Stimulated activated naive CD4-positive, alpha-beta T cell treated with Interleukin-2 at 50 U/mL for 16 hours (primary cell): ENCODE measurements at places on chromosomes 11 and 22.

DNA sequence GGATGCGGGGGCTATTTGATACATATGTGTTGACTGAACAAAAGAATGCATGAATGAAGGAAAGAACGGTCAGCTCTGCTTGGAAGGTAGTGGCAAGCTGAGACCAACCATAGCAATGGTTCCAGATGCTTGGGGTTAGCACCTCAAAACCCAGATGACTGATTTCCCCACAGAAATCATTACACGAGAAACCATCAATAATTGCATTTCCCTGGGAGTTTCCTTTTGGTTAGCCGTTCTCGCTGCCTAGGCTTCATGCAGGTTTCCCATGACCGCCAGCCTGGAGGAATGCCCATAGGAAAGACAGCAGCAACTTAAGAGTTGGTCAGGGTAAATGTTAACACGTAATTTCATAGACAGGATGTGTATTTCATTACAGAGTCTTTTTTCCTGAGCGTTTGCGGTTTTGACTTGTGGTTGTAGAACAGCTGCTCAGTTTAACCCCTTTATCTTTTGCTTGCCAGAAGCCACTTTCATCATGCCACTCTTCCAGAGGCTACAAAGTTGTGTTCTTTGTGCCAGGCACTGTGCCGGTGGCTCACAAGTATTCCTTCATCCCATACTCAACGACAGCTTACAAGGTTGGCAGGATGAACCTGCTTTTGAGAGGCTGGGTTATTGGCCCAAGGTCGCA, 2.8 kb downstream of the IL17RA start:
- DNase-seq, result peak; percentile 9

- no peak for DNase-seq
Measured at GRCh38 chr11:130131961-130132850, 27.4 kb upstream of the ST14 start.

DNA sequence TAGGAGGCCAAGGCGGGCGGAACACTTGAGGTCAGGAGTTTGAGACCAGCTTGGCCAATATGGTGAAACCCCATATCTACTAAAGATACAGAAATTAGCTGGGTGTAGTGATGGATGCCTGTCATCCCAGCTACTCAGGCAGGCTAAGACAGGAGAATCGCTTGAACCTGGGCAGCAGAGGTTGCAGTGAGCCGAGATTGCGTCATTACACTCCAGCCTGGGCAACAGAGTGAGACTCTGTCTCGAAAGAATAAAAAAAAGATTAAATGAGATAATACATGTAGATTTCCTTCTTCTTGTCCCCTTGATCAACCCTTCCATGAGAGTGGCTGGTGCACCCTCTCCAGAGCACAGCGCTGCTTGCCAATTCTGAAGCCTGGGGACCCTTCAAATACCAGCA, 106.9 kb downstream of the ST3GAL4 start:
- DNase-seq, result no peak

DNA sequence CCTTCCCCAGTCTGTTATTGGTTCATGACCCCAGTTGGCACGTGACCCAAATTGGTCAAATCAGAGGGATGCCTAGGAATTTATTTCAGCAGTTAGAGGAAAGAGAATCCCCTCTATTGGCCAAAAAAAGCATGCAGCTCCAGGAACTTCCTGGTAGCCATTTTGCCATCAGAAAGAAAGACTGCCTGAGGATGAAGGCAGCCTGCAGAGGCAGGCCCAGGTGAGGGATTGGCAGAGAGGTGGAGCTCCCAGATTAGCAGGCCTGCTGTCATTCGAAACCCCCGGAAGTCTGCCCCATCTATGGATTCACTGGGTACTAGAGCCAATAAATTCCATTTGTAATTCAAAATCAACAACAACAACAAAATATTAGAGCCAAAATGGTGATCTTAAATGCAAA, 207.6 kb downstream of the CWF19L2 start:
- no peak for DNase-seq

GRCh38 chr11:4154503-4154902, 59.9 kb downstream of the RRM1 start:
- DNase-seq, result no peak

DNA sequence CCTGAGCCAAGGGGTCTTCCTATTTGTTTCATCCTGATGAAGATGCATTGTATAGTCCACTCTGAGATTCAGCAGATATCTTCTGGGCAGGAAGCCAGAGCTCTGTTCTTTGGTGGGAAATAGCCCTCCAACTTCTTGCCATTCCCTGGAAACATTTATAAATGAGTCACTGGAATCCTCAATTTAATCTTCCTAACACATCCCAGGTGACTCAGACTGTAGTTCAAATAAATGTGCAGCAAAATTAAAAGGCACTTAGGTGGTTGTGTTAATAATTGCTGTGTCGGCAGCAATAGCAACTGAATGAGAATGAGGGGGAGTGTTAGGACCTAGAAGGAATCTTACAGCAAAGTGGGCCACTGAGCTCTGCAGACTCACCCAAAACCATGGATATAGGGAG, 108.6 kb downstream of the INSC start:
- no peak for DNase-seq

- no peak for DNase-seq
Measured at GRCh38 chr11:88315981-88316441, 21.5 kb downstream of the CTSC start.

- DNase-seq, result no peak
Measured at GRCh38 chr11:1453611-1454034, 33.0 kb downstream of the MOB2 start.

- no peak for DNase-seq
Measured at GRCh38 chr11:75263944-75264349, 23.4 kb downstream of the TPBGL start.
